ENCODE measurements at places on chromosomes 12 and 14. TPM values are rescaled to one million over a fixed set of nuclear protein-coding genes. Genes with fewer than 3 reads are reported as not detected.
A peak's percentile ranks its signal among the peaks of the same experiment; 100 is the strongest.

NYNRIN gene
- 17.0 TPM for total RNA-seq

- peak; percentile 4 for DNase-seq
These were observed at the start of gene NDRG2 for GRCh38 chr14:21024585-21025370. Gene NDRG2, minus strand, starts transcription at chr14:21025061. Its CDS starts 1,746 bp downstream, at chr14:21023315.

- DNase-seq = no peak
These were observed 30.5 kb upstream of the DDHD1 start for GRCh38 chr14:53183611-53184010.

DNA sequence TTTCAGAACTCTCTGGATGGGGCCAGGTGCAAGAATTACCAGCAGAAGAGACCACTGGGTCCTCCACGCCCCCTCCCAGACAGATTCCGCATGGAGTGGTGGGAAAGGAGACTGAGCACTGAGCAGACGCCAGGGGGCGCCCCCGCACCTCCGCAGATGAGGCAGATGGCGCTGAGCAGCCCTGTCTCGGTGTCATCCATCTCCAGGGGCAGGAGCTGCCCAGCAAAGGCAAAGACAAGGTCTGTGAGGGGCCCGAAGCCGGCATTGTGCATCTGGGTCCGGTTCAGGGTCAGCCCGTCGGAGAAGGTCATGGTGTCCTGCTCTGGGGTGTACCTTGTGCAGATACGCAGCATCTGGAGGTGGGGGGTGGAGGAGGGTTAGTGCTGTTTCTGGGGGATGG lies 6.3 kb upstream of the ITGB7 start:
- peak; percentile 89 for DNase-seq

DNA sequence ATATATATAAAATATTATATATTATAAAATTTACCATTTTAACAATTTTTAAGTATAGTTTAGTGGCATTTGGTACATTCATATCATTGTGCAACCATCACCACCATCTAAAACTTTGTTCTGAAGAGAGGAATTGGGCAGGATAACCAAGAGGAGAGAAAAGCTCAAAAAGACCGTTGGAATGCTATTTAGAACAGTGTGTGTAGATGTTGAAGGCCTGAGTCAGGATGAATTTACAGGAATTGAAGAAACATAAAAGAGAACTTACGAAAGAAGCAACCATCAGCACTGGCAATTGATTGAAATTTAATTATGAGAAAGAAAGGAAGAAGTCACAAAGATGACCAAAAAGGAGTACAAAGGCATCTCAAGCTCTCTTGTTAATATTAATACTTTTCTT lies 196.9 kb upstream of the PWP1 start:
- DNase-seq = no peak

GRCh38 chr14:39028620-39029019 lies 74.4 kb downstream of the SEC23A start:
- no peak for DNase-seq

GRCh38 chr14:106843386-106843785 lies 1317.0 kb downstream of the TMEM121 start:
- DNase-seq = no peak

TESPA1 gene
- not detected for total RNA-seq

LMNTD1 gene
- 0.19 TPM for total RNA-seq

- DNase-seq = no peak
These were observed 43.1 kb downstream of the LTBP2 start for GRCh38 chr14:74568911-74569310.

GRCh38 chr14:76484355-76484754 lies 108.4 kb downstream of the ESRRB start:
- no peak for DNase-seq

- no peak for DNase-seq
These were observed 56.9 kb upstream of the DCN start for GRCh38 chr12:91239481-91239880.

- DNase-seq = no peak
These were observed 33.1 kb downstream of the C12orf42 start for GRCh38 chr12:103462675-103463074.

- no peak for DNase-seq
These were observed 196.0 kb upstream of the EEA1 start for GRCh38 chr12:93125126-93125525.

GRCh38 chr12:102548543-102548942 lies 68.2 kb upstream of the IGF1 start:
- no peak for DNase-seq

DNA sequence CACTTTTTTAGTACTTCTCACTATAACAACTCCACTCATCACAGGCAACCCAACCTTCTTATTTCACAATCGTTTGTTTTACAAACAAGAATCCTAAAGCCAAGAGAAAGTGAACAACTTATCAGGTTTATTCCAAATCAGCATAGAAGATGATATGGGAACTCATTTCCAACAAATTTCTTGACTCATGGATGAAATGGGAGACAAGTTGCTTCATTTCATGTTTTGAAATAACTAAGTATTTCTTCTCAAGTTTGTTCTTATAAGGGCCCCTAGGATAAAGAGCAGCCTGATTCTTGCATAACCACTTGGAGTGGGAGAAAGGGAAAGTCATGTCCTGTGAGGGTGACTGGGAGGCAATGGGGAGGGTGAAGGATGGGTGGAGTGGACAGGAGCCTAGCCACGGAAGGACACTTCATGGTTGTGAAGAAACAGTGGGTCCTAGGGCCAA lies 168.3 kb downstream of the DUSP6 start:
- DNase-seq = no peak

DNA sequence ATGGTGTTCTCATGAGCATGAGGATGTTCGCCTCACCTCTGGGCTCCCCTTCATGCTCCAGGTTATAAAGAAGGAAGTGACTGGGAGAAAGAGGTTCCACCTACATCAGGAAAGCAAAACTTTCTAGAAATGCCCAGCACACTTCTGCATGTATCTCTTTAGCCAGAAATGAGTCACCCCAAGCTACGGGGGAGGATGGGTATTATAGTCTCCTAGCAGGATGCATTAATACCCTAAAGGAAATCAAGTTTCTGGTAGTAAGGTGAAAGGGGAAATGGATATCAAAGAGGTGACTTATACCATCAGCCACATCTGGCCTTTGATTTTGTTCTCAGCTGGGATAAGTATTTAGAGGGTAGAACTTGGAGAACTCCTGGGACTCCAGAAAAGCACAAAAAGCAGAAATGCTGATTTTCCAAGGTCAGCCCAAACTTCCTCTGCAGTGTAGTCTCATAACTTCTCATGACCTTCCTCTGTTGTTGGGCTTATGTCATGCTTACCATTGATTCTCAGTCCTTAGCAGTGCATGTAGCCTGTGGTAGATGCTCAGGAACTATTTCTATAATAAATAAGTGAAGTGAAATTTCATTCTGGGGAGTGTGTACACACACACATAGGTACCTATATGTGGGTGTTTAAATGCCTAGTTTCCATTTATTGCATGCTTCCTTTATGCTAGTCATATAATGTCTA lies 209.4 kb upstream of the CRY1 start:
- DNase-seq = no peak

CD163L1 gene
- 5.4 TPM for total RNA-seq

CLEC7A gene
- total RNA-seq = 0.47 TPM

DNA sequence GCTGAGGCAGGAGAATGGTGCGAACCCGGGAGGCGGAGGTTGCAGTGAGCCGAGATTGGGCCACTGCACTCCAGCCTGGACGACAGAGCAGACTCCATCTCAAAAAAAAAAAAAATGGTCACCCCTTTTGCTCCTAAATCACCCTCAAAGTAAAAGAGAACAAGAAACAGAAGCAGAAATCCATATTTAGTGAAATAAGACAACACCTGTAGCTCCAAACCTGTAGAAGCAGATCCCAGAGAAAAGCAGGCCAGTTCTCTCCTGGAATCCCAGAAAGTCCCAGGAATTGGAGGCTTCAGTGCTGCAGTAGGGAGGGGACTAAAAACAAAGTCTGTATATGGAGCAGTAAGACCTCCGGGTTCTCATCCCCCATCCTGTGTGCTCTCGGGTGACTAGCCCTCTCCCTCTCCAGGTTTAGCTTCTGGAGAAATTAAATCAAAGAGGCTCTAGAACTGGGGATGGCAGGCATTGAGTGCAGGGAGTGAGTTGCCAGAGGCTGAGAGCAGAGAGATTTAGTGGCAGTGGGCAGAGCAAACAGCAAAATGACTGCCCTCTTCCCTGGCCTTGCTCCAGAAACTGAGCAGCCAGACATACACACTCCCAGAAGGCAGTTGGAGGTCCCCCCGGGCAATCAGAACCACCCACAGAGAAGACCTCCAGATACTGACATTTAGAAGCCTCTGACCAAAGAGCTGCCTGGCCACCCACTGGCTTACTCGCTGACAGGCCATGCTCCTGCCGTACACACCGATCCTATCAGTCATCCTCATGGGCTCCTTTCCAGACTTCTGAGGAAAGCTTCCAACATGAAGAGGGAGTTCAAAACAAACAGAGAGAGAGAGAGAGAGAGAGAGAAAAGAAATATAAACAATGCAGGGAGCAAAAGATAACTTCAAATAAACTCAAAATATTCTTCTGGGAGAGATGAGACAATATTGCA lies 6.3 kb upstream of the MLXIP start:
- DNase-seq = peak; percentile 72

DNA sequence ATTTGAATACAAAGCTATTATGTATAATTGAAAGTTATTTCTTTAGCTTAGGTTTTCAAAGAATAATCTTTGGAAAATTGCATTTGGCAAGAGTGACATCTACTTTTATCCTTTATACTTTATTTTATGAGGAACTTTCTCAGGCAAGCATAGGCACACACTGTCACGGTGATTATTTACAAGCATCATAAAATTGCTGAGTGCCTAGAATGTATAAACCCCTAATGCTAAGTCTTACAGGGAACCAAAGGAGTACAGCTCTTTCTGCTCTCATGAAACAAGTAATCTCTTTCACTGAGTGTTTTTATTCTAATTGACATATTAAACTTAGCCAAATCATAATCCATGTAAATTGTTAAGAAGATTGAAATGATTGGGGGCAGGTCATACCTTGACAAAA lies 154.9 kb downstream of the FSCB start:
- DNase-seq = no peak

- no peak for DNase-seq
These were observed 50.2 kb downstream of the FOXN4 start for GRCh38 chr12:109258607-109259544.

SRRM4 gene
- total RNA-seq = not detected

KLRK1 gene
- not detected for total RNA-seq

DNA sequence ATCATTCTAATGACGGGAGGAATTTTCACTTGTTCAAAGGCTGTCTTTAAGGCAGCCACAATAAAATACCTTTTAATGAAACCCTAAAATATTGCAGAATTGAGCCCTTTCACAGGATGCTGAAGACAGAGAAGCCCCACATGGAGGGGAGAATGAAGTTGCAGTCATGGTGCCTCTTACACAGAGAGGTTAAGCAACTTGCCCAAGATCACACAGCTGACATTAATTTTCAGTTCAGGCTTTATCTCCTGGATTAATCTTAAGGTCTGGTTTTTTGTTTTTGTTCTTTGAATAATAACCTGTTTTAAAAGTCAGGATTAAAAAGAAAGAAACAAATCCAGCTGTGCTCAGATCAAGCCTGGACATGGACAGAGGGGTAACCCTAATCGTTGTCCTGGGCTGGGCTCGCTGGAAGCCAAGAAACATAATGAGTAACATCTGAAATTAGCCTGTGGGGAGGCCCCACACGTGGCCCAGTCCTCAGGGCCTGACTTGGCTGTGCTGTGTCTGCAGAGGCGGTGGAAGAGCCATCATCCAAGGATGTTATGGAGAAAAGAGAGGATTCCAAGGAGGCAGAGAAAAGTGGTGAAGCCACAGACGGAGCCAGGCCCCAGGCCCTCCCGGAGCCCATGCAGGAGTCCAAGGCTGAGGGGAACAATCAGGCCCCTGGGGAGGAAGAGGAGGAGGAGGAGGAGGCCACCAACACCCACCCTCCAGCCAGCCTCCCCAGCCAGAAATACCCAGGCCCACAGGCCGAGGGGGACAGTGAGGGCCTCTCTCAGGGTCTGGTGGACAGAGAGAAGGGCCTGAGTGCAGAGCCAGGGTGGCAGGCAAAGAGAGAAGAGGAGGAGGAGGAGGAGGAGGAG lies 8.0 kb downstream of the CHGA start:
- no peak for DNase-seq

EXOC3L4 gene
- total RNA-seq = not detected

DNA sequence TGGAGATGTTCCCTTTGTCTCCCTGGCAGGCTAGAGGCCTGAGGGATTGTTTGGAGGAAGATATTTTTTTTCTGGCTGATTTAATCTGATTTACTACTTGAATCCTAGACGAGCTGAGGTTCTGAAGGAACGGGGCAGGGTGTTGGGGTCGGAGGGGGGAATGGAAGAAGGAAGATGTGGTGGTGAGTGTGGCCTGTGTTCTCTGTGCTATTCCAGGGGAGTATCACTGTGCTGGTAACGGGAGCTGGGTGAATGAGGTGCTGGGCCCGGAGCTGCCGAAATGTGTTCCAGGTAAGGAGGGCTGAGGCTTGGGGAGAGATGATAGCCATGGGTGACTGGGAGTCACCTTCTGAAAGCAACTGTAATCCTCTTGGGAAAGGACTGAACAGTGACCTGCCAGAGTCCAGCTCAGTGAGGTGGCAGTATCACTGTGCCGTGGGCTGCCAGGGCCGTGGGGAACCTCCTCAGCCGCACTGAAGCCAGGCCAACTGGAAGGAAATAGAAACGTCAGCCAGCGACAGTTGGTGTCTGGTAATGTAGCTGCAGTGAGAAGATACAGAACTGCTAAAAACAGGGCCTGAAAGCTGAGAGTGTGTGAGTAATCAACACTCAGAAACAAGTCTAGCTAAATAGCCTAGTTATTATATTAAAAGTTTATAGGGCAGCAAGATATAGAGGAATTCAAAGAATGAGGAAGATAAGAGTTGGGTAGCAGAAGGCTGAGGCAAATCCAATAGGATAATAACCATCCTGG lies 7.9 kb downstream of the C1S start:
- no peak for DNase-seq

SEL1L gene
- 95.8 TPM for total RNA-seq

- DNase-seq = no peak
These were observed 10.8 kb upstream of the PSMA6 start for GRCh38 chr14:35281341-35281740.

- DNase-seq = peak; percentile 84
These were observed at the start of gene SIX4 for GRCh38 chr14:60723907-60724618. Gene SIX4, minus strand, starts transcription at chr14:60724351. Its CDS starts 277 bp downstream, at chr14:60724074.

RNASE3 gene
- not detected for total RNA-seq

CCDC197 gene
- not detected for total RNA-seq

DNA sequence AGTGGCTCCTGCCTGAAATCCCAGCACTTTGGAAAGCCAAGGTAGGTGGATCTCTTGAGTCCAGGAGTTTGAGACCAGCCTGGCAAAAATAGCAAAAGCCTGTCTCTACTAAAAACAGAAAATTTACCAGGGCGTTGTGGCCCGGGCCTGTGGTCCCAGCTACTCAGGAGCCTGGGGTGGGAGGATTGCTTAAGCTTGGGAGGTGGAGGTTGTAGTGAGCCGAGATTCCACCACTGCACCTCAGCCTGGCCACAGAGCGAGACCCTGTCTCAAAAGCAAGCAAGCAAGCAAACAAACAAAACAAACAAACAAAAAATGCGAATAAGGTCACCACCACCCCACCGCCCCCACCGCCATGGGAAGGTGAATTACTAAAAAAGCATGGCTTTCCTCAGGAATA lies 238.7 kb downstream of the ATXN7L3B start:
- no peak for DNase-seq

DNA sequence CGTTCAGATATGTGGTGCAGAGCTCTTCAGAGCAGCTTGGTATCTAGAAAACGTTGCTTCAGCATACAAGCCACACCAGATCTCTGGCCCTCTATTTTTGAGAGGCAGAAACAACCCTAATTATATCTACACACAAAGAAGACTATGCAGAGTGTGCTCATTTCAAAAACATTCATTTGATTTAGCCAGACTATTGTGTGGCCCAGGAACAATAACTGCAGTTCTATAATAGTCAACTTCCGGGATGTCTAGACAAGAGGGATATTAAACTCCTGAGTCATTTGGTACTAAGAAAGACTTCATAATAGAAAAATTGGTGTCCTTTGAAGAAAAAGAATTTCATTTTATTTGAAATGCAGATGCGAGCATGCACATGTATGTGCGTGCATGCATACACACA lies 153.8 kb downstream of the PELI2 start:
- DNase-seq = peak; percentile 89
